Spinal cord (tissue), 10 donors: ENCODE measurements at places on chromosomes 3 and 15. TPM values are rescaled to one million over a fixed set of nuclear protein-coding genes. Genes with fewer than 3 reads are reported as not detected.

DNA sequence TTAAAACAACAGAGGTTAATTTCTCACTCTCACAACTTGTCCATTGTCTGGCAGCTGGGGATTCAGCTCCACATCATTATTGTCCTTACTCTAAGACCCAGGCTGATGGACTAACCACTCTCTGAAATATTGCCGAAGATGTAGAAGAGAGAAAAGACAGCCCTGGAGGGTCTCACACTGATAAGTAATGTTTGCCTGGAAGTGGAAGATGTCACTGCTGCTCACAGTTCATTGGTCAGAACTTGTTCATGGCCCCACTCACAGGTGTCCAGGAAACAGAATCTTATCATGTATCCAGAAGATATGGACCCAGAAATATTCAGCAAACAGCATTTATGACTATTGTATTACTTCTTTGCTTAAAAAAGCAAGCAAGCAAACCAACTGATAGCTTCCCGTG lies 62.2 kb upstream of the LPP start:
- DNase-seq: no peak

Gene FBXO40
- 0.10 TPM for total RNA-seq

DNA sequence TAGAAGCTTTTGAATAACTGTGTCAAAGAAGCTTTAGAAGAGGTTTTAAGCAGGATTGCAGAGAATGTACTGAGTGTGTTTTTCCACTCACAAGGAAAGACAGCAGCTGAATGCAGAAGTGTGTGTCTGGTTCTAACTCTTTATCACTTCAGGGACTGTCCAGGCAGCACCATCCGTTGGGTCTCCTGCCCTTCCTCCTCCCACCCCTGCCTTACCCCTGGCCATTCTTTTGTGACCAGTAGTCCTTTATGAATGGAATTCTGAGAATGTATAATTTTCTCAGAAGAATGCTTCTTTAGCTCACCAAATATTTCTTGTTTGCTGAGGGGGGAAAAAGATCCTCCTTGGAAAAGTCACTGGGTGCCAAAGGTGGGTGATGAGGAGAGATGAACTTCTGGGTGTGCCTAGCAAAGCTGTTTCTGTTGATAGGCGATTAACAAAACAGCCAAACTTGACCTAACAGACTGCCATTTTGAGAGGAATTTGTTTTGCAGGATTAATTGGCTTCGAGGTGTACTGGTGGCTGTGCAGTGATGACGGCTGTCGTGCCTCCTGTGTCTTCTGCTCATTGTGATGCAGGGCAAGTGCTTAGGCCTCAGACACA lies 70.9 kb downstream of the IGF1R start:
- DNase-seq: no peak

GRCh38 chr15:85649372-85649771 lies 145.4 kb downstream of the KLHL25 start:
- no peak for DNase-seq

DNA sequence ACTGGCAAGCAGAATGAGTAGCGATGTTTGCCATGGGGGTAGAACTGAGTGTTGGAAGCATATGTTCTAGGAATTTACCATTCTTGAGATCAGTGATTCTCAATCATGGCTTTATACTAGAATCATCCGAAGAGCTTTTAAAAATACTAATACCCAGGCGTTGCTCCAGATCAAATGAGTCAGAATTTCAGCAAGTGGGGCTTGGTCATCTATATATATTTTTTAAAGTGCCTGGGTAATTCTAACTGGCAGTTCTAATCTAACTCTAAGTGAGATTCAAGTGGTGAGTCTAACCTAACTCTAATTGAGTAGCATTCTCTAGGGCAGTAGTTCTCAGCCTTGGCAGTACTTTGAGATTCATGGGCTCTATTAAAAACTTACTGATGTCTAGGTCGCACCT lies 20.8 kb downstream of the TM4SF1 start:
- no peak for DNase-seq

Gene MCCC1
- total RNA-seq: 36.1 TPM

Gene MGA
- total RNA-seq: 76.2 TPM

Gene ADAMTS17
- 19.7 TPM for total RNA-seq

Gene PDCD10
- 65.3 TPM for total RNA-seq

DNA sequence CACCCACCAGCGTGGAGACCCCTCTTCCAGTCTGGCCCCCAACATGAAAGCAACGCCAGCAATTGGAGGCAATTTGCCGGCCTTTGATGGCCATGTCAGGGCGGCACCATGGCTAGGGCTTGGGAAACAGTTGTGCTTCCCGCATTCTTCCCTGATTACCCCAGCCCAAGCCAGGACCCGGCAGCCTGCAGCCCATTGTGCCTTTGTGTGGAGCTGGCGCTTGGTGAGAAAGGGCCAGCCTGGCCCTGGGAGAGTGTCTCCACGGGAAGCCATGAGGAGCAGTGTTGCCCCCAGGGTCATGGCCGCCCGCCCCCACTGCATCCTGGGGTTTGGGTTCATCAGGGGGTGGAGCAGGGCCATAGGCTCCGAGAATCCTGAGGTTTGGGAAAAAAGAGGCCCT lies 66.0 kb downstream of the DNAJB8 start:
- DNase-seq: no peak

DNA sequence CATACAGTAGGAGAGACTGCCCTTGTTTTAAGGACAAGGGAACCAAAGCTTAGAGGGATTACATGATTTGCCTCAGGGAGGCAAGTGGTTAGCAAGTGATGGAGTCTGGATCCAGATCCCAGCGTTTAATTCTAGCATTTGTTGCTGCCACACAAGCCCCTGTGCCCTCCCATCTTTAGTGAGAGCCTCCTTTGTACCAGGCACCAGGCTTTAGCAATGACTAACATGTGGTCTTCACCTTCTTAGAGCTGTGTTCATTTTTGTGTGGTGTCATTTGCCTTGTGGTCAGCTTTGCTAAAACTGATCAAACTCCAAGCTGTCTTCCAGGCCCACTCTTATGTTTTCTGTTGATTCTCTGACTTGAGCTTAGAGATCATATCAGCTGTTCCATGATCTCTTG lies 290.5 kb downstream of the RPLP1 start:
- DNase-seq: no peak

DNA sequence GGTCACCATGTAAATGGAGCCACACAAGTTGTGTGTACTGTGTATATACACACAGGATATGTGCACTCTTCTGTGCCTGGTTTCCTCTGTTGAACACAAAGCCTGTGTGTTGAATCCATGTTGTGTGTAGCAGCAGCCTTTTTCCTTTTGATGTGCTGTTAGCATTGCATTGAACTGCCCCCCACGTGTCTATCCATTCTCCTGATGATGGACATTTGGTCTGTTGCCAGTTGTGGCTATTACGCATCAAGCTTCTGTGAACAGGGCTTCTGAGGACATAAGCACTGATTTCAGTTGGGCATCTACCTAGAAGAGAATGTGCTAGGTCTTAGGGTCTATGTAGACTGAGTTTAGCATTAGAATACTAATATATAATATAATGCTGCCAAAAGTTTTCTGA lies 77.4 kb downstream of the LSM3 start:
- DNase-seq: no peak

Gene STRC
- 1.5 TPM for total RNA-seq

Gene PLAAT1
- 10.7 TPM for total RNA-seq

Gene GOLGA6L7
- total RNA-seq: not detected

Gene MELTF
- total RNA-seq: 6.0 TPM

DNA sequence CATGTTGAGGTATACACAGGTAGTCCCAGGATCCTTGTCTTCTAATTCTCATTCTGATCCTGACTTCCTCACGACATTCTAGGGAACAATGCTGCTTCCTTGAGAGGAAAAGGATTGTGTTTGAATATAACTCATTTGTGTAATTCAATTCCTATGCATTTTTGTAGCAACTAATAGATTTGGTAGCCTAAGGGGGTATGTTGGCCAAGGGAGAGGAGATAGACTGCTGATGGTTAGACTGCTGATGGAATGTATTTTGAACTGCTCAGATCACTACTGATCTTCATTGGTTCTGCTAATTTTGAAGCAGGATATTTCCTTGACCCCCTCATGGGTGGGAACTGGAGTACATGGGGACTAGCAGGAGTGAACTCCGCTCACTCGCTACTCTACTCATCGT lies 39.7 kb downstream of the RAD54L2 start:
- DNase-seq: no peak

GRCh38 chr15:36218991-36219390 lies 360.4 kb upstream of the CDIN1 start:
- DNase-seq: no peak

GRCh38 chr3:56926243-56926946 lies 124.6 kb upstream of the ARHGEF3 start:
- no peak for DNase-seq

DNA sequence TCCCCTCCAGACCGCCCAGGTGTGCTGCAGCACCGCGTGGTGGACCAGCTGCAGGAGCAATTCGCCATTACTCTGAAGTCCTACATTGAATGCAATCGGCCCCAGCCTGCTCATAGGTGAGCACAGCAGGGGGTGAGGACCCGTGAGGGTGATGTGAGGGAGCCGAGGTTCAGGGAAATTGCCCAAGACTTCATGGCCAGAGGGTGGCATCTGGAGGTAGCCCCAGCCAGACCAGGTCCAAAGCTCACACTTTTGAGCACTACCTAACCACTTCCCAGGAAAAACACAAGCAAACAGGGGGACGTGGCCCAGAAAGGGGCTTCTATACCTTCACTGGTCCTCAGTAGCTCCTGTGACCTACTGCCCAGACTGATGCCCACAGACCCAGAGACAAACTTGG lies 33.8 kb downstream of the NR1I2 start:
- DNase-seq: no peak

DNA sequence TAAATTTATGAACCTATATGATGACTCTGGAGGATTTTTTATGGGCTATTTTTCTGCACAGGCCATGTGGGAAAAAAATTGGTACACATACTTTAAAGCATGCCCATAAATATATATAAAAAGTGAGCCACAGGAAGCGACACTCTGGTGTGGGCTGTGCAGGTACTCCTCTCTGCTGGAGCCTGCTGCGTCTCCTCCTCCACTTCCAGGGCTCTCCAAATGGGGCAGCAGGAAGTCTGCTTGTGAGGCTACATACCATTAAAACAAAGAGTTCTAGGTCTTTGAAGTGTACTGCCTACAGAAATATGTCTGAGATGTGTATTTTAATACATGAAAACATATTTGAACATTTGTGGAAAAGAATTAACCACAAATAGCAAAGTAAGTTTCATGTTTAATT lies 135.1 kb downstream of the CTNNB1 start:
- no peak for DNase-seq

DNA sequence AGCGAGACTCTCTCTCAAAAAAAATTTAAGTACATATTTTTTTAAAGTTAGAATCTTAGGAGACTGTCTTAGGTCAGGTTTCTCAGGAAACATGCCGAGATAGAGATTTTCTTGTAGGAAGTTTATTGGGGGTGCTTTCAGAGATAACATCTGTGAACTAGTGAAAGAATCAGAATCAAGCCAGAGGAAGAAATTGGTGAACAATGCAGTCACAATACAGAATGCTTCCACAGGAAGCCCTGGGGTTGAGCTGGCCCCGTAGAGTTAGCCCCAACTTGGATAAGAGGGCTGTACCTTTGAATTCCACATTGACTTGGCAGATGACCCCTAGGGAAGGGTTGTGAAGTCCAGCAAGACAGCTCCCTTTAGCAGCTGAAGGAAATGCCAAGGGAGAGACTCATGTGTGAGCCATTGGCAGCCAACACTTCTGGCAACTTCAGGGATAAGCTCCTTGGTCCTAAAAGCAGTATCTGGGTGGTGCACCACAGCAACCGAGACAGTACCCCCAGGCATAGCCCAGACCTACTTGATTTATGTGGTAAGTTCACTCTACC lies 7.1 kb upstream of the PLCB2 start:
- no peak for DNase-seq

- DNase-seq: no peak
Observed at GRCh38 chr3:58471025-58471887, 20.6 kb upstream of the KCTD6 start.

GRCh38 chr3:172376881-172377280 lies 71.4 kb downstream of the GHSR start:
- DNase-seq: no peak

DNA sequence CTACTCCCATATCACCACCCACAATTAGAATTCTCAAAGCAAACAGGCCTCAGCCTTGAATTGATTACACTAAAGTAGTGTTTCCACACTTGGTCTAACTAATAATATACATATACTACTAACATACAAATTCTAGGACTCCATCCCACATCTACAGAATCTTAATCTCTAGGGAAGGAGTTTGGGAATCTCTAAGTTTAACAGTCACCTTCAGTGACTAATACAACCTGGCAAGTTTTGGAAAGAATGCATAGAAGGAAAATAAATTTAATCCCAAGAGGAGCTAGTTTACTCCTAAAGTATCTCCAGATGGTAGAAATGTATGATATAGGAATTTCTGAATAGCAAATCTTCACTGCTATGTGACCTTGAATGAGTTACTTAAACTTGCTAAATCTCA lies 9.1 kb downstream of the CLPX start:
- DNase-seq: no peak

GRCh38 chr3:45817831-45818522 lies 21.6 kb upstream of the SLC6A20 start:
- DNase-seq: no peak

Gene STAB1
- 79.7 TPM for total RNA-seq

Gene SLC12A8
- total RNA-seq: 4.9 TPM

GRCh38 chr3:105823149-105823867 lies 45.5 kb downstream of the CBLB start:
- no peak for DNase-seq

- no peak for DNase-seq
Observed at GRCh38 chr3:117540597-117540996, 831.0 kb downstream of the TUSC7 start.

- DNase-seq: peak; percentile 18
Observed at GRCh38 chr15:73752806-73753193, 351 bp downstream of the INSYN1 start.

DNA sequence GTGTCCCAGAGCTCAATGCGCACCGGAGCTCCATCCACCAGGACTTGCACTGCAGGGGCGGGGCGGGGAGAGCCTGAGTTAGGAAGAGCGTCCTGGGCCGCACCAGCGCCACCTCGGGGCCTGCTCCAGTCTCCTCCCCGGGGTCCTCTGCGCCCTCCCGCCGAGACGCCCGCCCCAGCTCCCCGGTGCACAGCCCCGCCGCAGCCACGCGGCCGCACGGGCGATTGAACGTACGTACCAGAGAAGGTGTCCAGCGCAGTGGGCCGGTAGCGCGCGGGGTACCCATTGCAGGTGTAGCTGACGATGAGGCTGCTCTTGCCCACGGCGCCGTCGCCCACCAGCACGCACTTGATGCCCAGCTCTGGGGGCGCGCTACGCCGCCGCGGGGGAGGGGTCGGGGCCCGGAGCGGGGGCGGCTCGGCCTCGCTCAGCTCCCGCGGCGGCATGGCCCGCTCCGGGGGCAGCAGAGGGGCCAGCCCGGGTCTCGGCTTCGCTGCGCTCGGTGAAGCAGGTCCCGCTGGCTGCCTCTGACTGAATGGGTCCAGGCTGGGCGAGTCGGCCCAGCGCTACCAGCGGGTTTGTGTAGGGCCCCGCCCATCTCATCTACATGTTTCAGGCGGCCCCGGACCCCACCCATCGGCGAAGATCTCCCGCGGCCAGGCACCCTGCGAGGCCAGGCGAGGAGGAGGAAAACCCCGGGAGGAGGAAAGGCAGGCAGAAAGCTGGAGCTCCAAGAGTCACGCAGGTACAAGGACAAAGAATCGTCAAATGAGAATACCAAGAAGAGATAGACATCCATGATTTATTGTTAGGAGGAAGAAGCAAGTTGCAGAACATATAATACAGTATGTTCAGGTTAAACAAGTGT lies at the start of gene RHOV:
RHOV (minus strand) TSS at position 541 of the 868 bp plus-strand sequence; CDS start at position 446, 95 bp downstream.
- DNase-seq: peak; percentile 84
